ENCODE measurements at places on chromosomes 2 and 18.

DNA sequence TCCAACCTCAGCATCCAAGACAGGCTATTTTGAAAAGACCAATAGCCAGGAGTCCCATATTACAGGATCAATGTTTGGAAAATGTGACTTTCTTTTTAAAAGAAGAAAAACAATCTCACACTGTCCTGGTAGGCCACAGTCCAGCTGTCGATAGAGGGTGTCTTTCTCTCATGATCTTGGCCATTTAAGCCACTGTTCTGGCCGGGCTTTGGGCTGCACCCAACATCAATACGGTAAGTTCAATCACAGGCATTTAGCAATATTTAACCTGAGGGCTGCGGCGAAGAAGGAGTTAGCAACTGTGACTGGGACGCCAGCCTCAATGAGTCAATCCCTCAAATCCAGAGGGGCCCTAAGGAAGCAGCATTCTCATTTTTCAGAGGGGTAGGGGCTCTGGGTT, 69.0 kb downstream of the CELF4 start:
- no peak for DNase-seq

DNA sequence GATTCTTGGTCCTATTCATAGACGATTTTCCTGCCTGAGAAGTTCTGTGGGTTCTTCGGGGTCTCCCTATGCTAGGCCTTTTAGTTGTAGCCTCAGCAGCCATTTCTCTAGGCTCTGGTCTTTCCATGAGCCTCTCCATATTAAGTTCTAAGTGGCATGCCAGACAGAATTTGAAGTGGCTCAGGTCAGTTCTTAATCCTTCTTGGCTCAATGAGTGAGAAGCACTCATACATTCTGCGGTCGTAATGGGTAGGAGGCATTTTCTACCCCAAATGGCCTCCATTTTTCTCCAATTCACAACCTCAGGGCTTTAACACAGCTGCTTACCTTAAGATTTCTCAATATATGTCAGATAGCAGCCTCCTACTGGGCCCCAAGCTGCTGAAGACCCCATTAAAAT, 405.3 kb upstream of the GALNT5 start:
- no peak for DNase-seq

DNA sequence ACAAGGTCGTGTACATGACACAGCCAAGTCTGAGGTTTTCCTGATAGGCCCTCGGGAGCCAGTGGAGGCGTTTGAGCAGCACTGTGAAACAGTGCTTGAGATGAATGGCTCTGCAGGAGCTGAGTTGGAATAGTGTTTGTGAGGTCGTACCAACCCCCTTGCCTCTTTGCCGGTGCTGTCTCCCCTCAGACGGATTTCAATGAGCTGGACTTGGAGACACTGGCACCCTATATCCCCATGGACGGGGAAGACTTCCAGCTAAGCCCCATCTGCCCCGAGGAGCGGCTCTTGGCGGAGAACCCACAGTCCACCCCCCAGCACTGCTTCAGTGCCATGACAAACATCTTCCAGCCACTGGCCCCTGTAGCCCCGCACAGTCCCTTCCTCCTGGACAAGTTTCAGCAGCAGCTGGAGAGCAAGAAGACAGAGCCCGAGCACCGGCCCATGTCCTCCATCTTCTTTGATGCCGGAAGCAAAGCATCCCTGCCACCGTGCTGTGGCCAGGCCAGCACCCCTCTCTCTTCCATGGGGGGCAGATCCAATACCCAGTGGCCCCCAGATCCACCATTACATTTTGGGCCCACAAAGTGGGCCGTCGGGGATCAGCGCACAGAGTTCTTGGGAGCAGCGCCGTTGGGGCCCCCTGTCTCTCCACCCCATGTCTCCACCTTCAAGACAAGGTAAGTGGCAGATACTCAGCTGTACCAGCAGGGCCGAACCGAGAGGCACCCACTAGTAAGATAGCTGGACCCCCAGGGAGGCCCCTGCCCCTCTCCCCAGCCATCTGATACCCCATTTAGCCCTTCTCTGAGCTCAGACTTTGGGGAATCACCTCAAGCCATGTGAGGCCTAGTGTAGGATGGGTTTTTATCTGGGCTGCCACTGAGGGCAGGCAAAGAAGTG, 83.1 kb downstream of the EPAS1 start:
- DNase-seq, result no peak

DNA sequence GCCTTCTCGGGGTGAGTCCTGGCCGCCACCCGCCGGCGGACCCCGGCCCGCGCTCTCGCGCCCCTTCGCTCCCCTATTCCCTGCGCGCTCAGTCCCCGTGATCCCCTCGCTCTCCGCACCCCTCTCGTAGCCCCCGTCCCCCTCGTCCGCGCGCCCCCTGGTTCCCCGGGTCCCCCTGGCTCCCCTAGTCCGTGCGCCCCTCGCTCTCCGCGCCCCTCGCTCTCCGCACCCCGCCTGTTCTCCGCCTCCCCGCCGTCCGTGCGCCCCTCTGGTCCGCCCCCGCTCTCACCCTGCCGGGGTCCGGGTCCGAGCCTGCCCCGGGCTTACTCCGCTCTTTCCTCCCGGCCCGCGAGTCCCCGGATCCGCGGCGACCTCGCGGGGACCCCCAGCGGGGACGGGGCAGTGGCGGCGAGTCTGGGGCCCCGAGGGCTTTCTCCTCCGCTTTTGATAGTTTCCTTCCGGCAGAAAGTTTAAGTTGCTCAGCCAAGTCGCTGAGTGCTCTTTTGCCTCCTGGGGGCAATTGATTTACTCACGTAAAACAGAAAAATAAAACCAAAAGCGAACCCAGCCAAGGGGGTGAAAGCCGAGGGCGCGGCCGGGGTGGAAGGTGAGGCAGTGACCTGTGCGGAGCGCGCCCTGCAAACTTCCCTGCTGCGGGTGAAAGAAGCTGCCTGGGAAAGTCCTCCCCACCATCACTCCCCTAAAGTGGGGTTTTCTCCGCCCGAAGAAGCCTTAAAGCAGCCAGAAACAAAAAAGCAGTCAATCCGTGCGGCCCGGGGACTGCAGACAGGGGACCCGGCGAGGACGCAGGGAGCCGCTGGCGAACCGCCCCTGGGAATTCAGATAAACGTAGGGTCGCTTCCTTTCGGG, 568 bp downstream of the RAB31 start:
- DNase-seq, result no peak

DNA sequence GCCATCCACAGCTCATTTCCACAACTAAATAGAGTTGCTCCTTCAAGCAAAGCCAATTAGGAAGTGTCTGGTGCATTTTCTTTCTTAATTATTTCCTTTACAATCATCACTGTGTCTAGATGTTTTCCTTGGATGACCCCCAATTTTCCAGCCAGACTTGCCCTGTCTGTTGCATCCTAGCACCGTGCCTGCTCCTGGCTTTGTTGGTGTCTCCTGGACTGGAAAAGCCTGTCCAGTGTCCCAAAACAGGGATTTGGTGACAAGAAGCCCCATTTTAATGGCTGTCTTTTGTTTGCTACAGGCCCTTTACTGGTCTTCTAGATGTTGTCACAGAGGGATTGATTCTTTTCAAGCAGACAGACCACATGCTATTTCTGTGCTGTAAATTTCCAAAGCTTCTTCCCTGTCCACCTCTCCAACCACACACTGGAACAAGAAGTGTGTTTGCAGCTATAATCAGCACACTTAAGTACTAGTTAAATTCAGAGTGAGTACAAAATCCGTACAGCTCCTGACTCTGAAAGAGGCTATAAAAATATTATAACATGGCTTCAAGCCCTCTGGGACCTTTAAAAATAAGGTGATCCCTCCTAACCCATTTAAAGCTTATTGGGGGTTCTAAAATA, 38.4 kb downstream of the RNF144A start:
- DNase-seq, result no peak

DNA sequence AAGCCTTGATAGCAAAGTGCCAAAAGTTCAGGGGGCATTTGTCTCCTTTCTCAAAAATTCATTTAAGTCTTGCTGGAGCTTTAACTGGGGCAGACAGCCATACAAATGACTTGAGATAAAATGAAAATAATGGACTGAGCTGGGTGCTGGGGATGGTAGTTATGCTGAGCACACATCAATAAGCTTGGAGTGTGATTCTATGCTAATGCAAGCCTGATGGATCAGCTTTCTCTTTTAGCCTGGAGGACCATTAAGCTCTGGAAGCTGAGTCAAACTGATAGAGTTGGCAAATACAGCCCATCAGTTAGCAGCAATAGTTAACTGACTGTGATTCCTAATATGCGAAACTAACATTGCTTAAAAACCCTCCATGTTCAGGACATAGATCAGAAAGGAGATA, 98.0 kb downstream of the CAMKMT start:
- DNase-seq, result no peak

DNA sequence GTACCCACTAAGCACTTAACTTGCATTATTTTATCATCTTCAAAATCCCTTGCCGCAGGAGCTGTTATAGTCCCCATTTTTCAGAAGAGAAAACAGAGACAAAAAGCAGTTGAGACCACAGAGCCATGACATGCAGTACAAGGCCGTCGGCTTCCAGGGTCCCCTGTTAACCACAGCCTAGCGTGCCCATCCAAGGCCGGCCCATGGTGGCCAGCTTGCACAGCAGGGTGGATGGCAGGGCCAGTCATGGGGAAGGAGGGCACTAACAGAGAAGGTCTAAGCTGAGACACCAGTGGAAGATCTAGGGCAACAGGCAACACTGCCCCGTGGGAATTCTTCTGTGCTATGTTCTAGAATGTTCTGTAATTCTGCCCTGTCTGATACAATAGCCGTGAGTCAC, 192.6 kb upstream of the ID2 start:
- DNase-seq, result no peak

All from H54 (cell line).